ENCODE measurements at places on chromosomes 12 and 14.

- DNase-seq, result no peak
These were observed 37.8 kb downstream of the ATF7IP start for GRCh38 chr12:14403293-14403692.

- DNase-seq, result no peak
These were observed 67.4 kb downstream of the ELK3 start for GRCh38 chr12:96261557-96261956.

- no peak for DNase-seq
These were observed 4.1 kb downstream of the KCNC2 start for GRCh38 chr12:75205558-75205957.

- DNase-seq, result no peak
These were observed 47.4 kb downstream of the SLC6A12 start for GRCh38 chr12:166425-167075.

DNA sequence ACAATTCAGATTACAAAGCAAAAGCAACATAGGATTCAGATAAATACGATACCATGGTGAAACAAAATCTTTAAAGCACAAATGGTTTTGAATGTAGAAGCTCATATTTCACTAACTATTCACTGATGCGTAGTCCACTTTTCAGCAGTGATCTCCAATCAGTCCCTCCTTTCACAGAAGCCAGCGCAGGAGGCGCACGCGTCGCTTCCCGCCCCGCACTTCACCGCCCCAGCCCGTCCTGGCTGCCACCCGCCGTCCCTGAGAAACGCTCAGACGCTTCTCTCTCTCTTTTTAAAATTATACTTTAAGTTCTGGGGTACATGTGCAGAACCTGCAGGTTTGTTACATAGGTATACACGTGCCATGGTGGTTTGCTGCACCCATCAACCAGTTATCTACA, 19.8 kb upstream of the CHFR start:
- no peak for DNase-seq

DNA sequence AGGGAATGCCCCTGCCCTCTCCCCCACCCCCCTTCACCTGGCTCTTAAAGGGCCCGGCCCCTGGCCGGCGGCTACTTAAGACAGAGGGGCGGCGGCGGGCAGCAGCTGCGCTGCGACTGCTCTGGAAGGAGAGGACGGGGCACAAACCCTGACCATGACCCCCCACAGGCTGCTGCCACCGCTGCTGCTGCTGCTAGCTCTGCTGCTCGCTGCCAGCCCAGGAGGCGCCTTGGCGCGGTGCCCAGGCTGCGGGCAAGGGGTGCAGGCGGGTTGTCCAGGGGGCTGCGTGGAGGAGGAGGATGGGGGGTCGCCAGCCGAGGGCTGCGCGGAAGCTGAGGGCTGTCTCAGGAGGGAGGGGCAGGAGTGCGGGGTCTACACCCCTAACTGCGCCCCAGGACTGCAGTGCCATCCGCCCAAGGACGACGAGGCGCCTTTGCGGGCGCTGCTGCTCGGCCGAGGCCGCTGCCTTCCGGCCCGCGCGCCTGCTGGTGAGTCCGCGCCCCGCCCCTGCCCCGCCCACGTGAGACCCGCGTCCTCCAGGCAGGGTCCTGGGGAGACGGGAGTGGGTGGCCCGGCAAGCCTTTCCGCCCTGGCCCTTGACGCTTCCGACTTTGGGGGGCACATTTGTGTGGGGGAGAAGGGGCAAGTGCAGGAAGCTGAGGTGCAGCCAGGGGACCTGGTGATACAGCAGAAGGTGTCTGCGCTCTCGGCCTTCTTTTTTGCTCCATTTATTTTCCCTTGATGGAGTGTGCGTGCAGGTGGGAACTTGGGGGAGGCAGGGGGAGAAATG, at the start of gene IGFBP6:
Gene IGFBP6 (plus strand): TSS at position 104 of the 790 bp plus-strand sequence. CDS start 51 bp downstream, at position 155.
- peak; percentile 70 for DNase-seq
